HAP-1 (cell line): ENCODE measurements at places on chromosomes 7 and 10.

DNA sequence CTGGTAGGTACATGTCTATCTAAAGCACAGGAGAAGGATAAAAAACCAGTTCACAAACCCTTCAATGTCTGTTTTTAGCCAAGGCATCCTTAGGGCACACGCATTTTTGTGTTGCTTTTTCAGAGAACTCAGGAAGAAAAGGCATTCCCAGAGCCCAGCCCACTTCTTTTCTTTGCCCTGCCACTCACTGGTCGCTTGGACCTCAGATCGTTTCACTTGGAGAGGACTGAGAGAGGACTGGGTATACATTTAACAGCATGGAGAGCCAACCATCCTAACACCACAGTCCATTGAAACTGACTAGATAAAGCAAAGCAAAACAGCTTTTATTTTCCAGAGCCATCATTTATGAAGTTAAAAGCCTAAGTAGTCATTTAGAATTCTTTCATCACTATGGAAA lies 194.2 kb downstream of the CAMK1D start:
- peak; percentile 32 for DNase-seq

DNA sequence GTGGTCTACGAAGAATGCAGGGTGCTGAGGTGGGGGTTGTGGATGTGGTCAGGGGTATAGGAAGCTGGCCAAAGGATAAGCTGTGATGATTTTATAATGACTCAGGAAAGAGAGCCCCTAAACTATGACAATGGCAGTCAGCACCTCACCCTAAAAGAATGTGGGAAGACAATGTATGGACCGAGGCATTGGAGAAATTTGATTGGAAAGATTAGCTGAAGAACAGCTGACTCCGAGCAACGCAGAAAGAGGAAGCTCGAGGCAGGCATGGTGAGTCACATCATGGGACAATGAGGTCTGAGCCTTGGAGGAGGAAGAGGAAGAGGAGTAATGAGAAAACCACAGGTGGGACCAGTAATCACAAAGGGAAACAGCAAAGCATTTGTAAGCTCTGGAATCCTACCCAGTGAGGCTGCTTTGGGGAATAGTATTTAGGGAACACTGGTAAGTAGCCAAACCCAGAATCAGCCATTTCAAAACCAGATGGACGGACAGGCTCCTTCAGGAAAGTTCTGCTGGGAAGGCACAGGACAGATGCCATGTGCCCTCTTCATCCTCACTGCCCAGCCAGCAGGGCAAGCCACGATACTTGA lies 295.4 kb downstream of the PRPF18 start:
- no peak for DNase-seq

GRCh38 chr10:79430325-79430905 lies 15.0 kb downstream of the ZCCHC24 start:
- no peak for DNase-seq

- DNase-seq, result peak; percentile 49
Measured at GRCh38 chr7:91636129-91636724, 244.3 kb downstream of the MTERF1 start.

DNA sequence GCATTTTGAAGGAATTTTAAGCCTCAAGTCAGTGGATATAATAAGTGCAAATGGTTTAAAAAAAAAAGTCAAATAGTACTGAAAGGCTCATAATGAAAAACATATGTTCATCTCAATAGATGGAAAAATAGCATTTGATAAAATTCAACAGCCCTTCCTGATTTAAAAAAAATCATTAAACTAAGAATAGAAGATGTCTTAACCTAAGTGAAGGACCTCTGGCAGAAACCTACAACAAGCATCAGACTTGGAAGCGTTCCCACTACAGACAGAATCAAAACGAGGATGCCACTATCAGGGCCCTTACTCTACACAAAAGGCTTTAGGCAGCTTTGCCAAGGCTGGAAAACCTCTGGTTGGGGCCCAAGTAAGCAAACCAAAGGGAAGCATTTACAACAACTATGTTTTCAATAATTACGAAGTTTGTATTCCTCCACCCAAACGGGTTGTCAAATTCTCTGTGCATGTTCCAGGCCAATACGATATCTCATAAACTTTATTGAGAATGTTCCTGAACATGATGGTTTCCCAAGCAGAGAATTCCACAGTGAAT lies 45.1 kb downstream of the CYTH3 start:
- DNase-seq, result no peak

GRCh38 chr7:14125998-14126397 lies 136.5 kb upstream of the ETV1 start:
- no peak for DNase-seq

DNA sequence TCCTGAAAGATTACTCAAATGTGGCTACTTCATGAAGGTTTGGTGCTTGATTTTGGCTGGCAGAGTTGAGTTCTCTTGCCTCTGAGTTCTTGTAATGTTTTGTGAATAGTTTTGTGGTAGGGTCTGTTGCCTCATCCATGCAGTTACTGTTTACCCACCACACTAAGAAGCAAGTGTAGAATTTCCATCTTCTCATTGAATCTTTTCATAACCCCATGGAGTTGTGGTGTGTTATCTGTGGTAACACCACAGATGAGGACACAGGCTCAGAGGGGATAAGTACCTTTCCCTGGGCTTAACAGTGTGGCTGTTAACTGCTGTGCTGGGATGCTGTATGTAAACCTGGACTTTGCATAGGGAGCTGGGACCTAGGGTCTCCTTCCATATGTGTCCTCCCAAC lies 186.3 kb downstream of the CAMK1D start:
- no peak for DNase-seq
